BE2C (cell line): ENCODE measurements at places on chromosomes 1 and 21.

GRCh38 chr1:102190429-102190828, 193.7 kb upstream of the OLFM3 start:
- DNase-seq = no peak

GRCh38 chr1:43510621-43511020, 20.1 kb upstream of the PTPRF start:
- DNase-seq = no peak

DNA sequence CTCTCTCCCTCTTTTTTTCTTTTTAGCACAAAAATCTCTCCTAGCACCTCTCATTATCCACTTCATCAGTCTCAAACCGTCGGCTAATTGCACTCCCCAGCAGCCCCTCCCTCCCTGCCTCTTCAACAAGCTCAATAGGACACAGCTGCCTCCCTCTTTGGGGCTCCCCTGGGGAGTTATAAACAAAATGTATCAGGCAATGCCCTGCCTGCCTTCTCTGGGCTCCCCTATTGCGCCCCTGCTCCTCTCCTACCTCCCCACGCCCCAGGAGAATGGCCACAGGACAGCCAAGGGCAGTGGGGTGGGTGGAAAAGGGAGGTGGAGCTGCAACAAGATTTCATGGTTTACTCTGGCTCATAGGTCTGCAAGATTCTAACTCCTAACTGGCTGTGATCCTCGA, 147.1 kb upstream of the GRIK3 start:
- no peak for DNase-seq

DNA sequence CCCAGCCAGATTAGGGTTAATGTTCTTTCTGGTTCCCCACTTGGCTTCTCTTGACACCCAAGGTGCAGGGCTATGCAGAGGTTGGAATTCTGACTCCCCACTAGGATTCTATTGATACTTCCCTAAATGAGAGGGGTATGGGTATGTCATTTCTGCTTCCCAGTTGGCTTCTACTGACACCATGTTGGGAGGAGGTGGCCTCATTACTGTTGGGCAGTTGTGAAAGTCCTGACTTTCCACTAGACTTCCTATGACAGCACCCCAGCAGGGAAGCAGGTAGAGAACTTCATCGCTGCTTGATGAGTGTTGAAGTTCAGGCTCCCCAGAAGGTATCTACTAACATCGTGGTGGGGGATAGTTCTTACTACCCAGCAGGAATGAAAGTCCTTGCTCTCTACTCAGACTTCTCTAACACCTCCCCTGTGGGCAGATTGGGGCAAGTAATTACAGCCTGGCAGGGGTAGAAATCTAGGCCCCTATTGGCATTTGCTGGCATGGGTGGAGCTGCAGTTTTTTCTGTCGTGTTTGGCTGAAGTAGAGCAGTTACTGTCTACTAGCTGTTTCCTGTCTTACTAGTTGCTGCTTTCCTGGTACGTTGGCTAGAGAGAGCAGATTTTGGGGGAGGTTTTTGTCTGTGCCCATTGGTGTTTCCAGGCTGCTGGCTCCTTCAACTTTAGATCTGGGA, 41.5 kb downstream of the ZYG11B start:
- DNase-seq = no peak

DNA sequence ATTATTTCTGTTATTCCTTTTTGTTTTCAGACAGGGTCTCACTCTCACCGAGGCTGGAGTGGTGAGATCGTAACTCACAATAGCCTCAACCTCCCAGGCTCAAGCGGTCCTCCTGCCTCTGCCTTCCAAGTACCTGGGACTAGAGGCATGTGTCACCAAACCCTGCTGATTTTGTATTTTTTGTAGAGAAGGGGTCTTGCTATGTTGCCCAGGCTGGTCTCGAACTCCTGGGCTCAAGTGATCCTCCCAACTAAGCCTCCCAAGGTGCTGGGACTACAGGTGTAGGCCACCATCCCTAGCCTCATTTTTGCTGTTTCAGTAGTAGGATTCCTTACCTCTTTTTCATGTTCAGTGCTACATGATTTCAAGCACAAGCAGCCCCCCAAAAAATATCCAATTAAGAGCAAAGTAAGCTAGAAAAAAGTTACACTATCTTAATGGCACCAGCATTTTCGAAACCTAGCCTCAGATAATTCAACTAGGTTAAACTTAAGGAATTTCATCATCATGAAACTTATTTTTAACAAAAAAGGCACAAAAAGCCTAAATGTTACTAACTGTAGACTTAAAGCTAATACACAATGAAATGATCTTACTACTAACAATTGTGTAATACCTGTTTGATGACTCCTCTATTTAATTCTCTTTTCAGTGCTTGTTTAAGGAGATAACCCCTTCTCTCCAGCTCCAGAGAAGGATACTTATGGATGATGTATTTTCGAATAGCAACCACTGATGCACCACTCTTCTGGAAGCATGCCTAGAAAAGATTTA, 16.6 kb downstream of the HP1BP3 start:
- no peak for DNase-seq
